Breast epithelium (tissue), 4 donors: ENCODE measurements at places on chromosomes 13 and 19. TPM values are rescaled to one million over a fixed set of nuclear protein-coding genes. Genes with fewer than 3 reads are reported as not detected.

Gene EDNRB
- total RNA-seq: 22.8 TPM

DNA sequence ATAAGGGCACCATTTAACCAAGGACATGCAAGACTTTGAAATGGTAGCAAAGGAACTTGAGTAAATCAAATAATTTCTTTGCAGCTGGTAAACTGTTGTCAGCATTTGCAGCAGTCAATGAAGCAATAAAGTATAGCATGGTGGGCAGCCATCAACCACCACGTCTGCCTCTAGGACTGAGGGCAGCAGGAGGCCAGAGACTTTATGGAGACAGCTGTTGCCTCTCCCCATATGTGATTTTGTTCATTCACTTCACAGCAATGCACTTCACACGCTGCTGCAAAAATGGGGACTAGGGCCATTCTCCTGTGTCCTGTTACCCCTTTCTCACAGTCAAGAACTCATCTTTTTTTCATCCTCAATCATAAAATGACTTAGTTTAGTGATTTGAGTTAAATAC, 51.3 kb upstream of the PCDH9 start:
- no peaks in the 10 kb centered on the region for H3K36me3 ChIP-seq
- no peaks in the 10 kb centered on the region for H3K27me3 ChIP-seq
- no peaks in the 10 kb centered on the region for H3K4me1 ChIP-seq
- no peak for DNase-seq
- no peak overlapping the region for H3K27ac ChIP-seq
- H3K4me3 ChIP-seq: no peak overlapping the region

- H3K4me1 ChIP-seq: no peaks in the 10 kb centered on the region
- no peak overlapping the region for H3K27ac ChIP-seq
- DNase-seq: no peak
- peaks cover 6% of the 10 kb centered on the region for H3K27me3 ChIP-seq
- no peak overlapping the region for H3K4me3 ChIP-seq
These were observed 9.4 kb downstream of the C3 start for GRCh38 chr19:6711078-6711361.

Gene CGB8
- total RNA-seq: not detected

GRCh38 chr13:75224053-75224742, 257.8 kb downstream of the TBC1D4 start:
- no peaks in the 10 kb centered on the region for H3K4me1 ChIP-seq
- no peaks in the 10 kb centered on the region for H3K27me3 ChIP-seq
- no peak for DNase-seq

- no peaks in the 10 kb centered on the region for H3K27me3 ChIP-seq
- H3K27ac ChIP-seq: no peak overlapping the region
- no peaks in the 10 kb centered on the region for H3K36me3 ChIP-seq
- H3K4me3 ChIP-seq: no peak overlapping the region
- H3K4me1 ChIP-seq: no peaks in the 10 kb centered on the region
- DNase-seq: no peak
These were observed 65.6 kb downstream of the UFM1 start for GRCh38 chr13:38415233-38415632.

DNA sequence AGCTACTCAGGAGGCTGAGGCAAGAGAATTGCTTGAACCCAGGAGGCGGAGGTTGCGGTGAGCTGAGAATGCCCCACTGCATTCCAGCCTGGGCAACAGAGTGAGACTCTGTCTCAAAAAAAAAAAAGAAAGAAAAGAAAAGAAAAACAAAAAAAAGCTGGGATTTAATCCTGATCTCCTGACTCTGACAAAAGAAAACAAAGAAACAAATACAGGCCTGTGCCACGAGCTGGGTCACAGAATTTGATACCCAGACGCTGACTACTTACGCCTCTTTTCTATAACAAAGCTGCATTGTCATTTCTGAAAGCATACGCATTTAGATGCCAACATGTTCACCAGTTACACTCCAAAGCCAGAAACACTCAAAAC, 18.2 kb upstream of the GTF2F2 start:
- H3K27me3 ChIP-seq: no peaks in the 10 kb centered on the region
- no peak overlapping the region for H3K4me3 ChIP-seq
- H3K36me3 ChIP-seq: no peaks in the 10 kb centered on the region
- H3K4me1 ChIP-seq: no peaks in the 10 kb centered on the region
- DNase-seq: no peak

Gene ZNF570
- 10.8 TPM for total RNA-seq

Gene MYPOP
- 5.9 TPM for total RNA-seq

Gene MAST1
- total RNA-seq: not detected

DNA sequence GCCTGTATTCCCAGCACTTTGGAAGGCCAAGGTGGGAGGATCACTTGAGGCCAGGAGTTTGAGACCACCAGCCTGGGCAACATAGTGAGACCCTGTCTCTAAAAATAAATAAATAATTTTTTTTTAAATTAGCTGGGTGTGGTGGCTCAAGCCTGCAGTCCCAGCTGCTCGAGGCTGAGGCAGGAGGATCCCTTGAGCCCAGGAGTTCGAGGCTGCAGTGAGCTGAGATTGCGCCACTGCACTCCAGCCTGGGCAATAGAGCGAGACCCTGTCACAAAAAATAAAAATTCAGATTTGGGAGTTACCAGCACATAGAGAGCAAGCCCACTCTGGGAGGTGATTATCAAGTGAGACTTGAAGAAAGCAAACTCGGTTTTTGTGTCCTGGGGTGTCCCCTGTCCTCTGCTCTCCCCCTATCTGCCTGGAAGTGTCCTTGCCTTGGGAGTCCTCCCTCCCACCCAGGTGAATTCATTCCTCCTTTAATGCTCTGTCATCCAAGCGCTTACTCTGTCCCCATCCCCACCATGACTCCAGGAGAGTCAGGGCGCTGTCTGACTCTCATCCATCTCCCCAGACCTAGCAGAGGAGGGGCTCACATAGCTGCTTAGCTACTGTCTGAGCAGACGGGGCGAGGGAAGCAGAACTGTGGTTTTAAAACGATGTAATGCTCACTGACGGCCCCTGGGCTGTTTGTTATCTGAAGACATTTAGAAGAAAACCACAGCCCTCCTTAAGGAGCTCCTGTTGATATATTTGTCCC, 146.8 kb downstream of the STK24 start:
- no peak for DNase-seq
- no peak overlapping the region for H3K4me3 ChIP-seq
- H3K27me3 ChIP-seq: no peaks in the 10 kb centered on the region

DNA sequence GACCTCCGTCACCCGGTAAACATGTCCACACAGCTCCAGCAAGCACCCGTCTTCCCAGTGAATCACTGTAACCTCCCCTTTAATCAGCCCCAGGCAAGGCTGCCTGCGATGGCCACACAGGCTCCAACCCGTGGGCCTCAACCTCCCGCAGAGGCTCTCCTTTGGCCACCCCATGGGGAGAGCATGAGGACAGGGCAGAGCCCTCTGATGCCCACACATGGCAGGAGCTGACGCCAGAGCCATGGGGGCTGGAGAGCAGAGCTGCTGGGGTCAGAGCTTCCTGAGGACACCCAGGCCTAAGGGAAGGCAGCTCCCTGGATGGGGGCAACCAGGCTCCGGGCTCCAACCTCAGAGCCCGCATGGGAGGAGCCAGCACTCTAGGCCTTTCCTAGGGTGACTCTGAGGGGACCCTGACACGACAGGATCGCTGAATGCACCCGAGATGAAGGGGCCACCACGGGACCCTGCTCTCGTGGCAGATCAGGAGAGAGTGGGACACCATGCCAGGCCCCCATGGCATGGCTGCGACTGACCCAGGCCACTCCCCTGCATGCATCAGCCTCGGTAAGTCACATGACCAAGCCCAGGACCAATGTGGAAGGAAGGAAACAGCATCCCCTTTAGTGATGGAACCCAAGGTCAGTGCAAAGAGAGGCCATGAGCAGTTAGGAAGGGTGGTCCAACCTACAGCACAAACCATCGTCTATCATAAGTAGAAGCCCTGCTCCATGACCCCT, 9.0 kb upstream of the CEACAM5 start:
- H3K27ac ChIP-seq: no peak overlapping the region
- H3K27me3 ChIP-seq: peaks cover 50% of the 10 kb centered on the region
- no peak for DNase-seq
- H3K4me3 ChIP-seq: no peak overlapping the region
- H3K4me1 ChIP-seq: no peaks in the 10 kb centered on the region
